ENCODE measurements at places on chromosomes 7 and 10.

DNA sequence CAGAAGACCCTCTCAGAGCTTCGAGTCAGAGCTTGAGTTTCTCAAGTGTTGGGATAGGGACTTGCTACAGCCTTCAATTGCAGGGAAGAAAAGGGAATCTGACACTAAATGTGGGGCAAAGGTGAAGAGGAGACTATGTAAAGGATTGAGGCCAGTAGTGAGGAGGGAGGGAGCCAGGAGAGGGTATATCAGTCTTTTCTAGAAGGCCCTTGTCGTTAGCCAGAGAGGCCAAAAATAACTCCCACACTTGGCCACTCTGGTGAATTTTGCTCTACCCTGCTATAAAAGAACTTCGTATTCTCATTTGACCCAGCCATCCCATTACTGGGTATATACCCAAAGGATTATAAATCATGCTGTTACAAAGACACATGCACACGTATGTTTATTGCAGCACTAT, 162.0 kb downstream of the MDFIC start:
- no peak for DNase-seq

- peak; percentile 41 for DNase-seq
These were observed 75.5 kb upstream of the CAPZA2 start for GRCh38 chr7:116786791-116787443.

DNA sequence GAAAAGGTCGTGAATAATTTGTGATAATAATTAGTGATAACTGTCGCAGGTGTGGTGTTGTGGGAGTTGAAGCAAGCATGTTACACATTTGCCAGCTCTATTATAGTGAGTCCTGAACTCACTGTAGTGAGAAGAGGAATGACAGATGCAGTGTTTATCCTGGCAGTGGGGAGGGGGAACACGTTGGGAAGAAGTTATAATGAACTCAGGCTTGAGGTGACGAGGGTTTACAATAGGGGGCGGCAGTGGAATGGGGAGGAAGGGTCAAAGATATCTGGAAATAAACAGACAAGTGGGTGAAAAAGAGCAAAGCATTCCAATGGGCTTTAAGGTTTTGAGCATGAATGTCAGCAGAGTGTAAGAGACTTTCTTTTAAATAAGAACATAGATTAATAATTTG, 49.6 kb downstream of the ITPRID1 start:
- no peak for DNase-seq

DNA sequence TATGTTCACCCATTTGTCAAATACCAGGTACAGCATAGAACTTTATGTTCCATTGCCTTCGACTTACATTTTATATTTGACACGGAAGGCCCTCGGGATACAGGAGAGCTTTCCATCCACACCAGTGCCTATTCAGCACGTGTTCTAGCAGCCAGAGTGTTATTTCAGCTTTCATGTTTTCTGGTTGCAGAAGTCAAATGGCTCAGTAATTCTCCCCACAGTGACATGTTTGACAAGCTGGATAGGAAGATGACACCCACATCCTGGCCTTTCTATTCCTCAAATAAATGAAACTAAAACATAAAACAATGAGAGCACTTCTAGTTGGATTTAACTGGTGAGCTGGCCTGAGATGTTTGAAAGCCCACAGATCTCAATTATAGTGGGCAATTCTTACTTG, 173.4 kb downstream of the SORCS1 start:
- no peak for DNase-seq

DNA sequence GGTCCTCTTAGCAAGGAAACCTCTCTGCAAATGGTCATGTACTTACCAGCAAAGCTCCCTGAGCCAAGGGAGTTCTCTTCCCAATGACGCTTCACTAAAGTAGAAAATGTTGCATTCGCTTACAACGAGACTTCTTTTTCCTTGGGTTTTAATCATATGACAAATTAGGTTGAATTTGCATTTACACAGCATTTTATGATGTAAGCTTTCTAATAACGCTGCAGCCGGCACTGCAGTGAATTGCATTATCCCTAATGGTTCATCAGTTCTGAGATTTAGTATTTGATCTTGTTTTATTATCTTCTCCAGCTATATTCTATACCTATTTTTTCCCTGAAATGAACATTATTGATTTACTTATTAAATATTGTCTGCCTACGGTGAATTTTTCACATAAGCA, 339.3 kb upstream of the PFKP start:
- DNase-seq, result no peak

Data from brain microvascular endothelial cell (primary cell).